Stimulated activated CD4-positive, alpha-beta T cell treated with anti-CD3 and anti-CD28 coated beads, Interleukin-12 subunit alpha, Interleukin-12 subunit beta, amount 100 ng/mL, for 24 hours (primary cell): ENCODE measurements at places on chromosomes 7 and 10.

GRCh38 chr10:112753961-112754411 lies 196.1 kb upstream of the TCF7L2 start:
- no peak for DNase-seq

- DNase-seq, result no peak
These were observed 179.4 kb downstream of the CACNA2D1 start for GRCh38 chr7:82263920-82264782.

GRCh38 chr7:34900891-34901513 lies 136.3 kb downstream of the DPY19L1 start:
- no peak for DNase-seq

DNA sequence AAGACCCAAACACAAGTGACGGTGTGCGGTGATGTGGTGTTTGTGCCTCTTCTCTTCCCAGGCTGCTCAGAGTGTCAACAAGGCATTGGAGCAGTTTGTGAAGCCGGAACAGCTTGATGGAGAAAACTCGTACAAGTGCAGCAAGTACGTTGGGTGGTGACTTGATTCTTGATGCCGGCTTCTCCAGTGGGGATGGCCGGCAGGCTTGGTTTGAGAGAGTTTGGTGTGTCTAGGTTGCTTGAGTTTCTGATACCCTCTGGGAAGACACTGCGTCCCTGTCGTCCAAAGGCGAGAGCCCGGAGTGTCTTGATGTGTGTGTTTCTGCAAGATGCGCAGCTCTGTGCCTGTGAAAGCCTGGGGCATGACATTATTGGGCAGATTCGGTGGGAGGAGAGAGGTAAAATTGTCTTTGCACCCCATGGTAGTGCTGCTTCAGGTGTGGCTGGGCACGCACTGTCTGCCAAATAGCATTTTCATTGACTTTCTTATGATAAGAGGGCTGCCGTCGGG lies 111.8 kb downstream of the ANKRD61 start:
- DNase-seq, result no peak

- DNase-seq, result no peak
These were observed 147.0 kb downstream of the TCF7L2 start for GRCh38 chr10:113097036-113097435.
